ENCODE measurements at places on chromosomes 7 and 10.

GRCh38 chr10:129027906-129028305 is 439.1 kb upstream of the MGMT start:
- DNase-seq = no peak

DNA sequence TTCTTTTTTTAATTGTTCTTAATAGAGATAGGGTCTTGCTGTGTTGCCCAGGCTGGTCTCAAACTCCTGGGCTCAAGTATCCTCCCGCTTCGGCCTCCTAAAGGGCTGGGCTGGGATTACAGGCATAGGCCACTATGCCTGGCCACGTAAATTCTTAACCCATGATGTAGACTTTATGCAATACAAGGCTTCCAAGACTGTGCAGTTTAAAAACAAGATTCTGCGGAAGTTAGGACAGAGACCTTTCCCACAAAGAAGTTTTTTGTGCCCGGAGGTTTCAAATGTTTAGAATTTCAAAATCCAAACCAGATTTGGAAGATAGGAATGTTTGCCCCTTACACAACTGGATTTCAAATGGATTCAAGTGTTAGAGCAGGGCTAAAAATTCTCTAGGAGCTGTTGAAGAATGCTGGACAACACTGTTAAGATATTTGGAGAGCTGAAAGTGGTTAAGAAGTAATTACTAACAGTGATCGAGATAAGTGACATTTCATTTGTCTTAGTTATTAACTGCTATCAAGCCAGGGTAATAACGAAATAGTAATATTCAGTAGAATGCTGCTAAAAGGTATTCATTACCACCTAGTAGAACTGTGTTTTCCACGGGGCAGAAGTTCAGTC is 7.4 kb downstream of the APBB1IP start:
- DNase-seq = no peak

GRCh38 chr7:47304727-47305719 is 276.9 kb downstream of the TNS3 start:
- no peak for DNase-seq

DNA sequence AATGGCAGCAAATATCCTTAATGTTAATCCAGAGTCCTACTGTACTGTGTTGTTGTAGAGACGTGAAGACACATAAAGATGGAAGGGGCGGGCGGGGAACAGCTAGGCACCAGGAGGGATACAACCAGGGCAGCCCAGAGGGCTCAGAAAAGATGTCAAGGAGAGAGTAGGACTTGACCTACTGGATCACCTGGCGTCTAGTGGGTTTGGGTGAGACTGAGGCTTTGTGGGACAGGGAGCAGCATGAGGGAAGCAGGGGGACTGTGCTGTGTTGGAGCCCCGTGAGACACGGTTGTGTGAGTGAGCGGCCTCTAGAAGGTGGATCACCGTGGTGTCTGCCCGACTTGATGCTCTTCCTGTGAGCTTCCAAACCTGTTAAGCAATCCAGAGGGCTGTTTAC is 68.0 kb downstream of the PTPRE start:
- no peak for DNase-seq

- no peak for DNase-seq
These were observed 115.2 kb upstream of the RAB18 start for GRCh38 chr10:27388761-27389399.

- DNase-seq = no peak
These were observed 79.6 kb downstream of the FAM204A start for GRCh38 chr10:118262538-118262937.

- no peak for DNase-seq
These were observed 114.0 kb upstream of the PLXDC2 start for GRCh38 chr10:19702215-19702614.

DNA sequence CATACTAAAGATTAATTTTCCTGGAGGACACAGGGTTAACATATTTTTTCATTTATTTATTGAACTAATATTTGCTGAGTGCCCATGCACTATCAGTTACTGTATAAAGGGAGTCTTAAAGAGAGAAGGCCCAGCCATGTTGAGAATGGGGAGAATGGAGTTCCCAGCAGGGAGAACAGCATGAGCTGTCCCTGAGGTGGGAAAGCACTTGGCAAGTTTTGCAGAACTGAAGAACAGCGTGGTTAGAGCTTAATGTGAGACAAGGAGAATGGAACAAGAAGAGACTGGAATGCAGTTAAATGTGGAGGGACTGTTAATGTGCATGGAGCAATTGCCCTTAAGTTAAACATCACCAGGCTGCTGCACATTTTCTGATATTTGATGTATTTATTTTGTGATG is 435.4 kb downstream of the SUGCT start:
- no peak for DNase-seq

- no peak for DNase-seq
These were observed 134.7 kb downstream of the MGMT start for GRCh38 chr10:129601737-129602136.

GRCh38 chr7:129525225-129525862 is 23.0 kb downstream of the SMKR1 start:
- DNase-seq = no peak

GRCh38 chr7:25552998-25553397 is 324.7 kb upstream of the NPVF start:
- no peak for DNase-seq

- DNase-seq = no peak
These were observed 143.5 kb upstream of the UNC5B start for GRCh38 chr10:71068861-71069271.

DNA sequence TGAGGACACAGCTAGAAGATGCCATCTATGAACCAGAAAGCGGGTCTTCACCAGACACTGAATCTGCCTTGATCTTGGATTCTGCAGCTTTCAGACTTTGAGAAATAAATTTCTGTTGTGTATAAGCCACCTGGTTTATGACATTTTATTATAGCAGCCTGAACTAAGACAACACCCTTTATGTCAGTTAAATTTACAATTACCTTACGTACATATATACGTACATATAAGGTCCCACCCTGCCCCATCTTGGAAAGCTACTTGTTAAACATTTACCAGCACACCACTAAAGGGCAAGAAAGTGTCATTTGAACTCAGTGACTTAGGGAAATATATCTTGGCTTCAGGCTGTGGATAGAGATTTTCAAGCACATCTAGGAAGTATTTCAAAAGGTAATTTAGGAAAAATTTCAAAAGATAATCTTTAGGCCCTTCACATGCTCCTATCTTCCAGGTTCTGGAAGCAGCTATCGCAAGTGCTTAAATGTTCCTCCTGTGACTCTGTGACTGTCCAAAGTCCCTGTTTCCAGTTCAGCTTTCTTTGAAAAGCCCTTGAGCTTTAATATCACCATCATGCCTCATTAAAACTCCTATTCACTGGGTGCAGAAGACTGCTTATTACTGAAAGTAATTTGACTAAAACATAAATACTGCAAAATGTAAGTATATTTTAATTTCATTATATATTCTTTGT is 9.6 kb upstream of the SRI start:
- no peak for DNase-seq

GRCh38 chr7:135600226-135600625 is 42.5 kb downstream of the NUP205 start:
- no peak for DNase-seq

DNA sequence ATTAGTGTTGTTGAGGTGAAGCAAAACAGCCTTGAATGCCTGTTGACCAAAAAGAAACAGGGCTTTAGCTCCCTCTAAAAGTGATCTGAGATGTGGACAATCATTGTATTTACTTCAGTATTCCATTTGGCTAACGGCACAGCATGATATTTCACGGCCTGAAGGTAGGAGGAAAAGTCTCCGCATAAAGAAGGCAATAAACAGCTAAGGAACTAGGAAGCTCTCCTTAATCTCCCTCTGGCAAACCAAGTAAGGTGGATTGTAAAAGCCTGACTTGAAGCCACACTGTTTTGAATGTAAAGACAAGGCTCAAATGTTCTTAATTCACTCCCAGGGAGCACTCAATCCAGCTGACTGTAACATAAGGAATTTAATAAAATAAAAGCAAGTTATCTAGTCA is 160.0 kb upstream of the ZNF804B start:
- no peak for DNase-seq

DNA sequence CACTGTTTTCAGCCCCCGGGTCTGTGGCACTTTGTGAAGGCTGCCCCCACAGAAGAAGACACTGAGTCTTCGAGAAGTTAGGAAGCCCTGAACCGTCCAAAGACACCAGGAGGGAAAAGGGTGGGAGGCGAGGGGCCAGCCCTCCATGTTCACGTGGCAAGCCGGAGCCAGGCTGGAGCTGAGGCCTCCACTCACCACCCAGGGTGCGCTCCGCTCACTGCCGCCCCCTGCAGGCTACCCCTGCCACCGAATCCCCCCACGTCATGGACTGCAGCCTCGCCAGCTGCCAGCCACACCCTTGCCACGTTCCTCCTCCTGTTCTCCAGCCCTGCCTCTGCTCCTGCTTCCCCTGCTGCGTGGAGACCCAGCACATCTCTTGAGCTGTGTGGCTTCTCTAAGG is 59.0 kb upstream of the EN2 start:
- DNase-seq = no peak

DNA sequence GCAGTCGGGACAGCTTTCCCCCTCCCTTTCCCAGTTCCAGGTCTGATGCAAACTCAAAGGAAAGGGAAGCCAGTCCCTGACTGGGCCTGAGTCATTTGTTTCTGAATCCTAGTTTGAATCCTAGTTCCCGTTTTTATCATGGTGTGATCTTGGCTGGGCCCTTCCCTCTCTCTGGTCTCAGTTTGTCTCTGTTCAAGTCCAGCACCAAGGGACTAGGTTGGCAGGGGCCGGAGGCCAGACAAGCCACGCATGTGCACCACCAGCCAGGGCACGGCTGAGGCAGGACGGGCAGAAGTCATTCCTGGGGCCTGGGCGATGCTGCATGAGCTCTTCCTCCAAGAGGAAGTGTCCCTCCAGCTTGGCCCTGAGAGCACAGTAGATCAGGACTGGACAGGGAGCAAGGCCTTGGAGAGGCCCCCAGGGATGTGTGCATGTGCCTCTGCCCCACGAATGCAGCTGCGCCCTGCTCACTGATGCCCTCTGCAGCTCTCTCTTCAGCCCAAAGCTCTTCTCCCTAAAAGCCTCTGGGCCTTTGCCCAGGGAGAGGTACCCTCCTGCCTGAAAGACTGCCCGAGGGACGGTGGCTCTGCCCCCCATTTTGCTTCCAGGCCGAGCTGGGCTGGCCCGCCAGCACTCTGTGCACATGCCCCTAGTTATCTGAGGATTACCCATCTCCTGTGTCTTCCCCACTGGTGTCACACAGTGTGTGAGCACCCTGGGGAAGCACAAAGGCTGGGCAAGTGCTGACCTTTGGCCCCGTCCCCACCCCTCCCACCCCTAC is 86.7 kb downstream of the ZMIZ1 start:
- DNase-seq = no peak

- no peak for DNase-seq
These were observed 75.9 kb upstream of the PTPRZ1 start for GRCh38 chr7:121796936-121797656.

GRCh38 chr7:74478671-74479065 is 25.0 kb downstream of the GTF2IRD1 start:
- DNase-seq = no peak
